Psoas muscle (tissue), 8 donors: ENCODE measurements at places on chromosomes 3 and 15. TPM values are rescaled to one million over a fixed set of nuclear protein-coding genes. Genes with fewer than 3 reads are reported as not detected.
A peak's percentile ranks its signal among the peaks of the same experiment; 100 is the strongest.

The CLDN16 gene
- total RNA-seq: not detected

The MNS1 gene
- 1.0 TPM for total RNA-seq

The ALDH1A3 gene
- 14.4 TPM for total RNA-seq

The ADCY5 gene
- total RNA-seq: 1.6 TPM

The SNX22 gene
- 0.08 TPM for total RNA-seq

DNA sequence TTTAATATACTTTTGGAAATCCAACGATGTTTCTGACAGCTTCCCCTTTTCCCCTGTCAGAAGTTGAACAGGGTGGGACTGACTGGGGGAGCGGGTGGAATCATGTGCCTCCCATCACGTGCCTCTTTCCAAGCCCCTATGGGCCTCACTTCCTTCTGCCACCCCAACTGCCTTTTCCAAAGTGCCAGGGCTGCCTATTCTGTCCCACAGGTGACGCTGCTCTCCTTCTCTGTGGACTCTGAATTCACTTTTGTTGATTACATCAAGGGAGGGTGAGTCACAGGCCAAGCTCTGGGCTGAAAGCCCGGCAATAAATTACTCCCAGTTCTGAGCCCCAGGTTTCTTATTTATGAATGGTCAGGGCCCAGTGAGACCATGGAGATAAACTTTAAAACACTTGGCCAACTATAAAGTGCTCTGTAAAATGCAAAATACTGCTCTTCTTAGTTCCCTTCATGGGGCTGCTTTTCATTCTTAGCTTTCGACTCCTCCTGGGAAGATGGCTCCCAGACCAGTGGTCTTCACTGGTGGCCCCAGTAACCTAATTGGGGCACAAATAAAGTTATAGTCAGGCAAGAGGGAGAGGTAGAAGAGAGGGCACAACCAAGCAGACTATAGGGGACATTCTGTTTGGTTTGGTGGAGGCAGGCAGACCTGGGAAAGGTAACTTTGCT lies 12.3 kb downstream of the CPNE9 start:
- DNase-seq: peak; percentile 78

DNA sequence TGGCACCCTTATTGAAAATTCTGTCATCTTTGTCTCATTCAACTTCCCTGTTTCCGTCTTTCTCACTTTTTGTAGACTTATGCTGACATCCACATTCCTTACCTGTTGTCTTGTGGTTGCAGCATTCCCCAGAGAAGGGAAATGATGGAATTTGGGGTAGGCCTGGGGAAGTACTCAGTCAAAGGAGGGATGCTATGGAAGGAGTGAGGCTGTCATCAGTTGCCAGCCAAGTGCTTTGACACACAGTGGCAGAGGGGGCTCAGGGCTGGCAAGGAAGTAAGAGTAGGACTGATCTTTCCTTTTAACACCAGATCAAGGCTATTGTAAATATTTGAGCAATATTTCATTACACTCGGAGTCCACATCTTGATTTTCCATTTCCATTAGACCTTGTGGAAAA lies 64.4 kb downstream of the RPLP1 start:
- DNase-seq: no peak

DNA sequence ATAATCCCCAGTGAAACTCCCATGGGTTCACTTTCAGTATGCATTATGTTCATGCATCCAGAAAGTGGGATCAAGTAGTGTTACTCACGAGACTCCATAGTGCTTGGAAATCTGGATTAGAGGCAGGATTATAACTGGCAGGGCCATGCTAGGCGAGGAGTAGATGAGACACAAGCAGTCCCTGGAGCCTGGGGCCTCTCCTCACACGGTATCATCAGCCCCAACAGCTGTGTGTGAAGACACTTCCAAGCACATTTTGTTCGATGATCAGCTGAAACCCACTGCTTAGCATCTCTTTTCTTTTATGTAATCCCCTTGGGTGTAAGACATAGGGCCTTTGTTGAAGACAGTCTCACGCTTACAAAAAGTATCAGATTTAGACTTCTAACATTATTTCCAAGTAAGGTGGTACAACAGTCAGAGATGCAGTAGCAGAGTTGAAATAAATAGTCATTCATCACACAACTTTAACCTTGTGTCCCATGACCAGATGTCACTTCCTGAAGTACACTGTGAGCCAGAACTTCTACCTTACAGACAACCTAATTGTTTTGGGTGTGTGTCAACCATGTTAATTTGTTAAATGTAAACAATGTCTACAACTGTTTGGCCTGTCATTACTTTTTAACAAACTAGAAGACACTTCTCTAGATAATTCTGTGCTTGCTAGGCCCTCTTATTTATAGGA lies 116.9 kb downstream of the GADL1 start:
- DNase-seq: no peak

DNA sequence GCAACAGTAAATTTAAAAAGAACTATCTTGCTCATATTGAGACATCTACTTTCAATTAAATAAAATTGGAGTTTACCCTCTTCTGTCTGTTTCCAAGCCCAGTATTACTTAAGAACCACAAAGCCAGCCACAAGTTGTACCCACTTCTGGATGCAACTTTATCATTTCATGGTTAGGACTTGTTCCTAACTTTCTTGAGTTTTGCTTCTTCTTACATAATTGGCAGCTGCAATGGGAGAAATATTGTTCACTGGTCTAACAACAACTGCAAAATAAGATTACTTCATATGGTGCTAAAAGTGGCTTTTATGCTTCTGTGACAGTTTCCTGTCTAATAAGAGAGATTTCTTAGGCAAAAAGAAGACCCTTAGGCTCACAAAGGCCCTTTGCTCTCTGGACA lies 240.6 kb downstream of the OTOL1 start:
- DNase-seq: no peak

- DNase-seq: no peak
Measured at GRCh38 chr3:139794469-139795265, 116.9 kb upstream of the NMNAT3 start.

GRCh38 chr3:89628856-89629670 lies 521.6 kb downstream of the EPHA3 start:
- no peak for DNase-seq

- no peak for DNase-seq
Measured at GRCh38 chr3:130010556-130010955, 36.0 kb downstream of the TRH start.

DNA sequence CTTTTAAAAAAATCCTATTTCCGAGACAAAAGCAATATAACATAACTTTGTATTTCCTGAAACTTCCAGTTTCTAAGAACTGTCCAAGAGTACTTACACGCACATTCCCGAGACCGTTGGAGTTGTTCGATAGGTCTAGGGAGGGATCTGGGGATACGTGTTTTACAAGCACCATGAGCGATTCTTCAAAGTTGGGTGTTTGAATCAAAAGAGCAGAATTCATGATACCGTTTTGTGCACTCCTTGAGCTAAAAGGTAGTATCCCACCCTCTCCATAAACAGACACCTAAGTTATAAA lies 700 bp upstream of the EDEM1 start:
- DNase-seq: no peak
